ENCODE measurements at places on chromosomes 16 and 17.

- no peak for DNase-seq
These were observed 57.5 kb downstream of the CDH13 start for GRCh38 chr16:82684256-82684655.

DNA sequence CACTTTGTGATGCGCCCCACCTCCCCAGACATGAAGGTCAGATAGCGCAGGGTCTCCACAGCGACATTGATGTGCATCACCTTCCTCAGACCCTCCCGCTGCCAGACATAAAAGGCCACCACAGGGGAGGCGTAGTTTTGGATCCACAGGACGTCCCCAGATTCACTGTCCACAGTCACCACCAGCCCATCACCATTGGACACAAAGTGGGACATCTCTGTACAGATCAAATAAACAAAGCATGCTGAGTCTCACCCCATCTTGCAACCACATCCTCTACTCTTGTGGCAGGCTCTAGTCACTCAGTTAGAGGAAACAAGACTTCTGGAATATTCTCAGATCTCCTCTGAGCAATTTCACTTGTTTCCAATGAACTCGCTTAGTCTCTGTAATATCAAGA, 46.3 kb upstream of the ICAM2 start:
- no peak for DNase-seq

DNA sequence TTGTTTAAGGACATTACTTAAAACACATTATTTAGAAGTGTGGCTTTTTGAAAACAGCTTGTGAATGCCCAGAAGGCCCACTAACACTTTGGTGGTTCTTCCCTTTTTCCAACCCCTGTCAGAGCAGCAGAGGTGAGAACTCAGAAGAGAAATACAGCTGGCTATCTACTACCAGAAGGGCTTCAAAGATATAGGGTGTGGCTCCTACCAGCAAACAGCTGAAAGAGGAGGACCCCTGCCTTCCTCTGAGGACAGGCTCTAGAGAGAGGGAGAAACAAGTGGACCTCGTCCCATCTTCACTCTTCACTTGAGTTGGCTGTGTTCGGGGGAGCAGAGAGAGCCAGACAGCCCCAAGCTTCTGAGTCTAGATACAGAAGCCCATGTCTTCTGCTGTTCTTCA, 6.9 kb upstream of the RAPGEFL1 start:
- DNase-seq, result no peak

DNA sequence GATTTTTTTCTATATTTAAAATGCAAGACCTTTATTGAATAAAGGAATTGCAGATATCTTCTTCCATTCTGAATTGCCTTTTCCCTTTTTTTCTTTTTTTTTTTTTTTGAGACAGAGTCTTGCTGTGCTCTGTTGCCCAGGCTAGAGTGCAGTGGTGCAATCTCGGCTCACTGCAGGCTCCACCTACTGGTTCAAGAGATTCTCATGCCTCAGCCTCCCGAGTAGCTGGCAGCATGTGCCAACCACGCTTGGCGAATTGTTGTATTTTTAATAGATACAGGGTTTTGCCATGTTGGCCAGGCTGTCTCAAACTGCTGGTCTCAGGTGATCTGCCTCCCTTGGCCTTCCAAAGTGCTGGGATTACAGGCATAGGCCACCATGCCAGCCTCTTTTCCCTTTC, 151.5 kb downstream of the CEP112 start:
- DNase-seq, result no peak

DNA sequence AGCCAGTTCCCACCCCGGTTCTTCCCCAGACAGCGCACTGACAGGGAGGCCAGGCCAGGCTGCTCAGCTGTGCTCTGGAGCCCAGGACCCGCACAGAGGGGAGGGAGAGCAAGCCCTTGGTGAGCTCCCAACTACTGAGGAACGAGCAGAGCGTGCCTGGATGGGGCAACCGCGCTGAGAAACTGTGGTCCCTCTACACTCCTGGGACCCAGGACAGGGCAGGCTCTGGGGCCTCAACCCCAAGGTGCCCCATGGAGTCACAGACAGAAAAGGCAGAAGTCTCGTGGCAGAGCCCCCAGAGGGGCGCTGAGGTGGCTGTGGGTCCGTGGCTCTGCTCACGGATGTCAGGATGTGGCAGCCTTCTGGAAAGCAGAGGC, 16.3 kb downstream of the SLX4 start:
- DNase-seq, result no peak

All from epithelial cell of proximal tubule (primary cell).